Muscle of back (tissue), 13 donors: ENCODE measurements at places on chromosomes 3 and 15.

DNA sequence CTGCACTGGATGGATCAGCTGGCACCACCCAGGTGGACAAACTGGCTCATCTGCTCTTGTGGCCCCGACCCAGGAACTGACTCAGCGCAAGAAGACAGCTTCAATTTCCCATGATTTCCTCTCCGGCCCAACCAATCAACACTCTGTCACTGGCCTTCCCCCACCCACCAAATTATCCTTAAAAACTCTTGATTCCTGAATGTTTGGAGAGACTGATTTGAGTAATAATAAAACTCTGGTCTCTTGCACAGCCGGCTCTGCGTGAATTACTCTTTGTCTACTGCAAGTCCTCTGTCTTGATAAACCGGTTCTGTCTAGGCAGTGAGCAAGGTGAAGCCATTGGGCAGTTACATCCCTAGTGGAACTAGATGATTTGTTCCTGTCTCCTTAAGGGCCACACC lies 16.1 kb downstream of the BDH1 start:
- DNase-seq: no peak

- peak; percentile 85 for DNase-seq
Measured at GRCh38 chr3:54261141-54261540, 138.8 kb downstream of the CACNA2D3 start.

DNA sequence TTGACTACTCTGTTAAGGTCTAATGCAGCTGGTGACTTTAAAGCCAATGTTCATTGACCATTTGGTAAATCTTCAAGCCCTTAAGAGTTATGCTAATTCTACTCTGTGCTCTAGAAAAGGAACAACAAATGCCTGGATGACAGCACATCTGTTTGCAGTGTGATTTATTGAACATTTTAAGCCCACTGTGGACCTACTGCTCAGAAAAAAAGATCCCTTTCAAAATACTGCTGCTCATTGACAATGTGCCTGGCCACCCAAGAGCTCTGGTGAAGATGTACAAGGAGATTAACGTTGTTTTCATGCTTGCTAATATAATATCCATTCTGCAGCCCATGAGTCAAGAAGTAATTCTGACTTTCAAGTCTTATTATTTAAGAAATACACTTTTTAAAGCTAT lies 110.8 kb downstream of the TBC1D5 start:
- no peak for DNase-seq

DNA sequence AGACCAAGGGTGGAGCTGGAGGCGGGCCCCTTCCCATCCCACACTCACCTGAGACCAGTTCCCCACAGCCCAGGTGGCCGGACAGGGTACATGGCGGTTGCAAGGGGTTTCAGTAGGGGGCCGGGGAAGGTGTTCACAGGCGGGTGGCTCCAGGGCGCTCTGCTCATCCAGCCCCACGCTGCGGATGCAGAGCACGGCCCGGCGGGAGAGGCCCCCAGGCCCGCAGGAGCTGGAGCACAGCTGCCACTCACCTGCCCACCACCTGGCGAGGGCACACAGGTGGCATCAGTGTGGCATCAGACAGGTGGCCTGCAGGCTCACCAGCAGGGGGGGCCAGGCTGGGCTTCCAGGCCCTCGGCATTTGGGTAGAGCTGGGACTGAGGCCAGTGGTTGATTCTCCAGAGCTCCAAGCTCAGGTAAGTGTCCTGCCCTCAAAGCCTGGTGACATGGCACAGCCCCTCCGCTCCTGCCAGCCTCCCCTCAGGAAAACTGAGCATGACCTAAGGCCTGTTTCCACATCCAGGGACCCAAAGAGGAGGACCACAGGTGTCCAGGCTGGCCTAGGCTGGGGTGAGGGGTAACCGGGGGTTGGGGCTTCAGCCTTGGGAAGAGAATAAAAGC lies 43.8 kb downstream of the ADAMTS7 start:
- no peak for DNase-seq

GRCh38 chr15:75238150-75238549 lies 20.0 kb upstream of the GOLGA6C start:
- no peak for DNase-seq

- DNase-seq: no peak
Measured at GRCh38 chr3:130792246-130792645, 45.6 kb upstream of the PIK3R4 start.

GRCh38 chr3:29284497-29284896 lies 3.6 kb downstream of the RBMS3 start:
- no peak for DNase-seq

GRCh38 chr15:65286069-65286703 lies 497 bp downstream of the PARP16 start:
- DNase-seq: peak; percentile 60

- DNase-seq: no peak
Measured at GRCh38 chr15:34154725-34155204, 52.9 kb downstream of the PGBD4 start.

- no peak for DNase-seq
Measured at GRCh38 chr3:150867434-150867833, 37.8 kb downstream of the MINDY4B start.

GRCh38 chr3:190105876-190106275 lies 14.8 kb downstream of the P3H2 start:
- DNase-seq: no peak

DNA sequence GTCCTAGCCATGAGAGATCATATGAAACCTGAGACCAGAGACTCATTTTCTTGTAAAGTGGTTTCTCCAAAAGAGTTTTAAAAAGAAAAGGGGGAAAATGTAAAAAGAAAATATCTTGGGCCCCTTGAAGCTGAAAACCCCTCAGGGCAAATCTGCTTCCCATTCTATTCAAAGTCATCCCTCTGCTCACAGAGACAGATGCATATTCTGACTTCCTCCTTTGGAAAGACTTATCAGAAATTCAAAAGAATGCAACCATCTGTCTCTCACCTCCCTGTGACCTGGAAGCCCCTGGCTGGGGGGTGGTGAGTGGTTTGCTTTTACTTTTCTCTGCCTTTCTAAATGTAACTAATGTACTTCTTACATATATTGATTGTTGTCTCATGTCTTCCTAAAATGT lies 1154.8 kb downstream of the NSUN3 start:
- no peak for DNase-seq

DNA sequence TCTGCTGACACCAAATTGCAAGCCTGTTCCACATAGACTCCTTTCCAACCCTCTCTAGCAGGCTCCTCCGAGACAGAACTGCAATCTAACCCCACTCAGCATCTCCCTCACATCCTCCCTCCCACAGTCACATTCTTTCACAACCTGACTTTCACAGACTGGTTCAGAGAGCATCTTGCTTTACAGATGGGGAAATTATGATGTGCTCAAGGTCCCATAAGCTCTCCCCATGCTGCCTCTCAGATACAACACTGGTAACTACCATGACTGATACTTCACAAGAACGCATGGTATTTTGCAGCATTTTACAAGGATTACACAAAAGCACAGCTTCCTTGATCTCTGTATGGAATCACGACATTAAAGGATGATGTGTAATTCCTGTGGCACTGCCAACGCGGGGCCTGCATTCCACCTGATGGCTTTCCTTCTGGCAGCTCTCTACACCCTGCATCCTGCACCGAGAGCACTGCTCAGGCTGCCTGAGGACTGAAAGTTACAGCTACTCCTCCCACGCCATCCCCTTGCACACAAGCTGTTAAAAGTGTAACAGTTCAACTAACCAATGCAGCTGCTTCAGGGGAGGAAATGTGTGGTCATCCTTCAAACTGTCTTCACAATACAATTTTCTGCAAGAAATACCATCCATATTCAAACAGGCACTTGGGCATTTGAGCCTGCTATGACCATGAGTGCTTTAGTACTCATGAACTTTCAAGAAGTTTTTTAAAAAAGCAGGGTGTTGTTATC lies 27.6 kb downstream of the TBC1D2B start:
- peak; percentile 64 for DNase-seq

DNA sequence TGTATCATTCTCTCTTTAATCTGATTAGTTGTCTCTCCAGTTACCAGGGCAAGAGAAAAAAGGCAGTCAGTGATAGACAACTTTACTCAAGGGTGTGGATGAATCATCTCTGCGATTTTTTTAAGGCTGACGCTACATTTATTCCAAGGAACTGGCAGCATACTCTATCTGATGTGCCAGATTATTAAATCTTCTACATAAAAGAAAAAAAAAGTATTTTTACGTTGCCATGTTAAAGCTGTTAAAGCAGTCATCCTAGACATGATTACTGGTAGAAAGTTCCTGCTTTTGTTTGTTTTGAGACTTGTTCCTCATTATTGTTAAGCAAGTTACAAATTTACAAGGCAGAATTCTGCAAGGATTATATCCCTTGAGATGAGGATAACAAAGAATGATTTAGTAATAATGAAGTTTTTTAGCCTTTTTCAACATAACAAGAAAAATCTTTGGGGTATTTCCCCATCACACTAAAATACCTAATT lies 121.7 kb downstream of the CBLB start:
- DNase-seq: peak; percentile 88

GRCh38 chr15:38275959-38276358 lies 23.3 kb downstream of the SPRED1 start:
- no peak for DNase-seq

DNA sequence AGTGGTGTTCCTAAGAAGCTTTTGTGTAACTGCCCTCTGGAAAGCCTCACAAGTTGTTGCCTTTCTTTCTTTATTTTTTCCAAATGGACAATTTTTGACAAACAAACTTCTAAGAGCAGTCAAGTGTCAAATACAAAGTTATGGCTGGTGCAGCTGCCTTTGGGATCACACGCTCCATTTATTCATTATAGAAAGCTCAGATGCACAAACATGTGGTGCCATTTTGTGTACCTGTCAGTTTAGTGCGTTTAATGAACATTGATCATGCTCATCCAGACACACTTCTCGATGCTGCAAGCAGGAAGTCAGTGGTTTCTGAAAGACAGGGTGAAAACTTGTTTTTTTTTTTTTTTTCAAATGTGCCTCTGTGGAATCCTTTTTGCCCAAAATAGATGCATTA lies 324.5 kb downstream of the CNTN4 start:
- no peak for DNase-seq

- DNase-seq: peak; percentile 16
Measured at GRCh38 chr15:65870889-65871533, 1.7 kb downstream of the RAB11A start.

GRCh38 chr3:119310071-119310470 lies 15.9 kb downstream of the ARHGAP31 start:
- no peak for DNase-seq

DNA sequence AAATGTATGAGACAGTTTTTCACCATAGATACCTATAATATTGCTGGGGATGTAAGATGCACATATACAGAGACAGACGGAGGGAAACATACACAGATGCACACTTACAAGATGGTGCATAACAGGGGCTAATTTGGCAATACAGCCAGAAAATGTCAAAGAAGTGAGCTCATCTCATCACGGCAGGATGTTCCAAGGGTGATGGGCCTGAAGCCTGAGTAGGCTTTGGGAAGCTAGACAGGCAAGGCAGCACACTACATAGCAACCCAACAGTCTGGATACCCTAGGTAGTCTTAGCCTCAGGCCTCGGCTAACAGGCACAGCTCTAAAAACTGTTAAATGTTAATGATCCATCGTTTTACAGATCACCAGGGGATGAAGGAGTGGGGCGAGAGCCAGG lies 148.5 kb downstream of the OSBPL10 start:
- no peak for DNase-seq

DNA sequence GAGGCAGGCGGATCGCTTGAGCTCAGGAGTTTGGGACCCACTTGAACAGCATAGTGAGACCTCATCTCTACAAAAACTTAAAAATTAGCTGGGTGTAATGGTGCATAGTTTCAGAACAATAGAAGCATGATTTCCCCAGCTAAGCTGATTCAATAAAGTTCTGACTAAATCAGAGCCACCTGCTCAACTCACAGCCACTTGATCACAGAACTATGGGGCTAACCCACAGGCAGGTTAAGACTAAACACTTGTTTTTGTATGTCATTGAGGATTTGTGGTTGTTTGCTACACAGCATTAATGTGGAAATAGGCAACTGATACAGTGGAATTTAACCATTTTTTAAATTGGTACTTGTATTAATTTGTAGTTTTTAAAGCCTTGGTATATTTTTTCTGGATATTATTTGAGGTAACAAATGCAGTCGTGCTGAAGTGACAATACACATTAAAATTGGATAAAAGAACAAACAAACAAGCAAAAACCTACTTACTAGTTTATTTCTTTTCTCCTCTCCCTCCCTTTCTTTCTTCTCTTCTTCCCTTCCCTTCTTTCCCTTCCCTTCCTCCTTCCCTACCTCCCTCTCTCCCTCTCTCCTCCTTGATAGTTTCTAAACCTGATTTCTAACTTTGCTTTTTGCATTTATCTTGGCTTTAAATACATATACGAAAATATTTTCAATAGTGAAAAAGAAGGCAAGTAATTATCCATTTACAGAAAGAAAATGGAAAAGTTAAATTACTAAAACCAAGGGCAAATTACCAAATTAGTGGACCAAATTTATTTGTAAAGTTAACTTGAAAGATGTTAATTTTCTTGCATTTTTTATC lies 32.1 kb downstream of the OXSM start:
- DNase-seq: no peak

DNA sequence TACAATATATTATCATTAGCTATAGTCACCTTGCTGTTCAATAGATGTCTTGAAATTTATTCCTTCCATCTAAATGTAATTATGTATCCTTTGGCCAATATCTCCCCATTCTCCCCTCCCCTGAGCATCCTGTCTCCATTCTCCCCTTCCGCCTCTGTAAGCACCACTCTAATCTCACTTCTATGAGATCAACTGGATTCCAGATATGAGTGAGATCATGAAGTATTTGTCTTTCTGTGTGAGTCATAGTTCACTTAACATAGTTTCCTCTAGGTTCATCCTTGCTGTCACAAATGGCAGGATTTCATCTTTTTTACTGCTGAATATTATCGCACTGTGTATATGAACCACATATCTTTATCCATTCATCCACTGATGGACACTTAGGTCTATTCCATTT lies 148.8 kb upstream of the NDN start:
- no peak for DNase-seq

- no peak for DNase-seq
Measured at GRCh38 chr3:43676441-43676840, 14.3 kb upstream of the ABHD5 start.

GRCh38 chr15:91622711-91623342 lies 230.7 kb upstream of the SLCO3A1 start:
- no peak for DNase-seq

GRCh38 chr3:59580499-59580898 lies 530.7 kb upstream of the CFAP20DC start:
- no peak for DNase-seq
